ENCODE measurements at places on chromosomes 2 and 18.
A peak's percentile ranks its signal among the peaks of the same experiment; 100 is the strongest.

GRCh38 chr2:162074928-162075688, 1.1 kb upstream of the DPP4 start:
- DNase-seq = no peak

DNA sequence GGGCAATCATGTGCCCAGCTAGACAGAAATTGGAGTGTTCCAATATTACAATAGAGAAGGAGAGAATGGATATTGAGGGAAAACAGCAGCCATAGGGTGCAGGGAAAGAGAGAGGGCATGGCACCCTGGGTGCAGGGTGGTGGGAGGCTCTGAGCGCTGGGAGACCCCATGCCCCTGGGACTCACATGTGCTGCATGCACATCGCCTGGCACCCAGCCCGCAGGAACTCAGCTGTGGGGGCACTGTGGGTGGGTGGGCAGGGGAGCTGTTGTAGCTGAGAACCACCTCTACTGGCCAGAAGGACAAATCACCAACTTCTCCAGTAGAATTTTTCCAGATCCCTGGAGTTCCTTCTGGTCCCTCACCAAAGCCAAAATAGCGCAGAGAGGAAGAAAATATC, 7.2 kb upstream of the NEURL3 start:
- no peak for DNase-seq

DNA sequence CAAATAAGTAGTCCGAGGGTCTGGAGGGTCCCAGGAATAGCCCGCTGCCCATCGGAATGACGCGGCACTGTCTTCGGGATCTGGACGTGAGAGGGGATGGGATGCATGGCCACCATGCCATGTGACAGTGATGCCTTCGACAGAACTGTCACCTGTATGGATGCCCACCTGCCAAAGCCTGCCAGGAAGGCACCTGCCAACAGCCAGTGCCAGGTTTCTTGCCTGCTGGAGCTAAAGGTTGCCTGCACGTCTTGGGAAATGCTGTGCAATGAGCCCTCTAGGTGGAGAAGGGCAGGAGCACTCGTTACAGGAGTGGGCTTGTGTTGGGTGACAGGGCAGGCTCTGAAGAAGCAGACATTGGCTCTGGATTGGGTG, 20.5 kb downstream of the GPR35 start:
- no peak for DNase-seq

DNA sequence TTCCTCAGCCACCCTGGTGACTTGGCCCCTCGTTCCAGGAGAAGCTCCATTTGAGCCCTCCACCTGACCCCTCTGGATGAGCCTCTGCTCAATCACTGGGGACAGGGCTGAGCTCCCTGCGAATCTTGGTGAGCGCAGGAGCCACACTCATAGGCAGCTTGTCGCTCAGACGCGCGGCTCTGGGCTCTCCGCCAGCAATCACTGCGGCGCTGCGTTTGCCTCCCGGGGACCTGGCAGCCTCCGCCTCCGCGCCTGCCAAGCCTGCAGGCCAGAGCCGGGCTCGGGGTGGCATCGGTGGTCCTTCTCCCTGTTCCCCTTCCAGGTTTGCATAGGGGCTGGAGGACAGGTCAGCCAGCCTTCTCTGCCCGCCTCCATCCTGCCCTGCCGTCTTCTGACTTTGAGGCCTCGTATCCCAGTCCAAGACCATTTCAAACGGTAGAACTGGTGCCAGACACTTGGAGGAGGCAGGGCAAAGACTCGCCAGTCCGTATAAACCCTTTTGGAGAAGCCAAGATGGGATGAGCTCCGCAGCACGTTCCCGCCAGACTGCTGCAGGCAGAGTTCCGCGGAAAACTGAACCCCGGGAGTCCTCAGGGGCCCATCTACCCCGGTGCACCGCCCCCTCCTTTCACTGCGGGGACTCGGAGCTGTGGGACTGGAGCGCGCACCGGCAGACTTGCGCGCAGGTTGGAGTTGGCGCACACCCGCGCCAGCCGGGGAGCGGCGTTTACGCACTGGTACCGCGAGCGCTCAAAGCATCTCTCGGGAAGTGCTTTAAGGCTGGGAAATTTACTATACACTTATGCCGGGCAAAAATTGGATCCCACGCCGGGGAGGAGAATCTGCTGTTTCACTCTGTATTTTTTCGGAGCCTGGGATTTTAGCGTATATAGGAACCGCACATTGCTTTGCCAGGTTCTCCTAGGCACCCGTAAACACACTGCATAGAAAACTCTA, 1.1 kb upstream of the TACR1 start:
- DNase-seq = no peak

DNA sequence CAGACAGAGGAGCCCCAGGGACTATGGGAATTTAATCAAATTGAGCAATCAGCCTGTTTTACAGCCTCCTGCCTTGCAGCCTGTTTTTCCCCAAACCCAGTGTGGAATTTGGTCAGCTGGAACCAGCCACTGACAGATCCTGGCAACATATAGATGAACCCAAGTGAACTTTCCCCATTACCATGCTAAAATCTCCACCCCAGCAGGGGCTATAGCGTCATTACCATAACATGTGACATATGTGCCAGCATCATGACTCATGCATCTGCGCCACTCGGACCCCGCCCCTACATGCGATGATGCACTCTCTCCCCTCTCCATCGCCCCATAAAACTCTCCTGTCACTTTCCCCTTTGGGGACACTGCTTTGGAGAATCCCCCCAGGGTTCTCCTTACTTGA, 17.3 kb upstream of the FEZ2 start:
- DNase-seq = no peak

- no peak for DNase-seq
Observed at GRCh38 chr18:3855966-3856365, 406.0 kb downstream of the TGIF1 start.

GRCh38 chr2:189402932-189403331, 38.3 kb upstream of the WDR75 start:
- no peak for DNase-seq

GRCh38 chr2:101655702-101656422, 41.6 kb upstream of the MAP4K4 start:
- no peak for DNase-seq

DNA sequence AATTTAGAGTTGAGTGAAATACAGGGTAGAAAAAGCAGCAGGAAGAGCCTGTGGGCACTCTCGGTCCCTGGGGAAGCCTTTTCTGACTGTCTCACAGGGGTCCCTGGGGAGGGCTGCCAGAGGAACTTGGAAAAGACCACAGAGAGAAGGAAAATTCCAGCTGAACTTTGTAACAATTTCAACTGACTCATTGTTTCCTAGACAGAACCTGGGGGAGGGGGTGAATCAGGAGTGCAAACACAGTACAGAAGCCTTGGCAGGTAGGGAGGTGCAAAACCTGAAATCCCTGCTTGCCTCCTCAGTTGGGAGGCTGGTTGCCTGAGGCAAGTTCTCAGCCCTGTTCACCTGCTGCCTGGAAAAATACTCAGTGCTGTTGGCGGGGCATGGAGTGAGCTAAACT, 106.8 kb downstream of the GRB14 start:
- no peak for DNase-seq

DNA sequence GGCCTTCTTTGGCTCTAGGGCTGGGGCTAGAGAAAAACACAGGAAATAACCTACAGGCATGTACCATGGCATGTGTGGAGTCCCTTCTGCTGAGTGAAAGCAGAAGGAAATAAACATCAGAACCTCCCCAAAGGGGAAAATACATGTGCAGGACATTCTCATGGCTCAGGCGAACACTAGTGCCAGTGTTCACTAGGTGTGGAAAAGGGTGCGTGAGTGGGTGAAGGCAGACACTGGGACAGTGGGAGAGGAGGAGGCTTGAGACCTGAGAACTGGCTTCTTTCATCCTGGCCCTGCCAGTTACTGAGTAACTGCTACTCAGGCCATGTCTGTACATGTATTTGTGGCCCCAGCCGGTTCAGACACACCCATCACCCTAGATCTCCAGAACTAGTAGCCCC, 268.2 kb downstream of the PRKCE start:
- no peak for DNase-seq

GRCh38 chr2:181456660-181457120, 496 bp upstream of the ITGA4 start:
- DNase-seq = no peak

GRCh38 chr2:233849607-233850271, 4.6 kb downstream of the HJURP start:
- DNase-seq = no peak

- DNase-seq = no peak
Observed at GRCh38 chr2:203937788-203938187, 1.2 kb downstream of the ICOS start.

GRCh38 chr18:48051945-48052840, 121.7 kb upstream of the SMAD2 start:
- DNase-seq = no peak

DNA sequence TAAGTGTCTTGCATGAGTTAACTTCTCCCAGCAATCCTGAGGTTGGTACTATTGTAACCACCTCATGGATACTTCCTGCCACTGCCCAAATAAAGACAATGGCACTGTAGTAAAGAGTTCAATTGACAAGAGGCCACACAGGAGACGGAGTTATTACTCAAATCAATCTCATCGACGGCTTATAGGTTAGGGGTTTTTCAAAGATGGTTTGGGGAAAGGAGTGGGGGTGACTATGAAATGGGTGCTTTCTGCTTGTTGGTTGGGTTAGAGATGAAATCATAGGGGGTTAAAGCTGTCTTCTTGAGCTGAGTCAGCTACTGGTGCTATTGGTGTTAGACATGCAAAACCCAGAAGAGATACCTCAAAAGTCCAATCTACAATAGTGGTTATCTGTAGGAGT, 1258.0 kb upstream of the ZEB2 start:
- DNase-seq = no peak

GRCh38 chr2:128313931-128314347, 4.7 kb downstream of the HS6ST1 start:
- DNase-seq = no peak

GRCh38 chr18:37299471-37300304, 265.9 kb downstream of the CELF4 start:
- peak; percentile 90 for DNase-seq

DNA sequence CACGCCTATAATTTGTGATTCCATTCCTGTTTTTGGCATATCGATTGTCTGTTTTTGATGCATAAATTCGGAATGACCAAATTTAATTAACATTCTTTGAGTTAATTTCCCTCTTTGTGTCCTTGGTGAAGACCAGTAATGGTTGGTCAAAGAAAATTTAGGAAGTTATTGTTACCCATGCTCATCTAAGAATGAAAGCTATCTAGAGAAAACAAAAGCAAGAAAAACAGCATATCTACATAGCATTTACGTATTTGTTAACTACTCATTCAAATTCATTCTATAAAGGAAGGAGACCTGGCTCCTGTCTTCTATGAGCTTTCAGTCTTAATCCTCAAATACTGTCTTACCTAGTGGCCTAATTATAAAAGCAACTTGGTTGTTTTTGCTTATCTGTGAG, 59.2 kb upstream of the CHST9 start:
- DNase-seq = no peak

GRCh38 chr2:1462994-1463393, 49.7 kb downstream of the TPO start:
- no peak for DNase-seq

DNA sequence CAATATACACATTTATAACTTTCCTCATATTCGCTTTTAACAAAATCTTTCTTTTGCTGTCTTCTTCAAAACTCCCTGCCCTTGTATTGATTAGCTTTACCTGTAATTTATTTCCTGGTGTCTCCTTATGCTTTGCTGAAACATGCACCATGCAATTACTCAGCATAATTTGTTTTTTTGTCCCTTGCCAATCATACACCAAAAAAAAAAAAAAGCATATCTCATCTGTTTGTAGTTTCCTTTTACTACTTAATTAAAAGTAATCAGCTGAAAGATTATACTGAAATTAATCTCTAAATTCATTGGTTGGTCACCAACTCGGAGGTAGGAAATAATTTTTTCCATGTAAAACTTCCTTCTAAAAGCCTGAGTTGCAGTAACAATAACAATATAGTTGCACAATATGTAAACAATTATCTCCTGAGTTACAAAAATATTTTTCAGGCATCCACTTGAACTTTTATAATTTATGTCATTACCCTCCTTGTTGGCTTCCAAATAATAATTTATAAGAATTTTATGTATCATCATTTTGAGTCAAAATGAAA, 53.0 kb upstream of the ROCK1 start:
- DNase-seq = no peak

- peak; percentile 80 for DNase-seq
Observed at GRCh38 chr2:241637018-241637794, at the start of the genes ATG4B and THAP4. ATG4B (plus strand) TSS chr2:241637693; CDS start chr2:241637715, 22 bp downstream. THAP4 (minus strand) TSS chr2:241637158; CDS start chr2:241637017, 141 bp downstream.

- no peak for DNase-seq
Observed at GRCh38 chr2:54652540-54652939, 70.9 kb upstream of the EML6 start.

GRCh38 chr18:3906116-3906750, 456.3 kb downstream of the TGIF1 start:
- DNase-seq = no peak

DNA sequence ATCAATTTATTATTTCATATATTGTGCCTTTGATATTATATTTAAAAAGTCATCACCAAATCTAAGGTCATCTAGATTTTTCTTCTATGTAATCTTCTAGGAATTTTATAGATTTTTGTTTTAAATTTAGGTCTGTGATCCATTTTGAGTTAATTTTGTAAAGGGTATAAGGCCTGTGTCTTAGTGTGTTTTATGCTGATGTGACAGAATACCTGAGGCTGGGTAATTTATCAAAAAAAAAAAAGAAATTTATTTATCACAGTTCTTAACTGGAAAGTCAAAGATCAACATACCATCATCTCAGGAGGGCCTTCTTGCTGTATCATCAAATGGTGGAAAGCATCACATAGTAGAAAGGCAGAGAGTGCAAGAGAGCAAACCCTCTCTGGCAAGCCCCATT, 216.2 kb downstream of the PDE1A start:
- DNase-seq = no peak

DNA sequence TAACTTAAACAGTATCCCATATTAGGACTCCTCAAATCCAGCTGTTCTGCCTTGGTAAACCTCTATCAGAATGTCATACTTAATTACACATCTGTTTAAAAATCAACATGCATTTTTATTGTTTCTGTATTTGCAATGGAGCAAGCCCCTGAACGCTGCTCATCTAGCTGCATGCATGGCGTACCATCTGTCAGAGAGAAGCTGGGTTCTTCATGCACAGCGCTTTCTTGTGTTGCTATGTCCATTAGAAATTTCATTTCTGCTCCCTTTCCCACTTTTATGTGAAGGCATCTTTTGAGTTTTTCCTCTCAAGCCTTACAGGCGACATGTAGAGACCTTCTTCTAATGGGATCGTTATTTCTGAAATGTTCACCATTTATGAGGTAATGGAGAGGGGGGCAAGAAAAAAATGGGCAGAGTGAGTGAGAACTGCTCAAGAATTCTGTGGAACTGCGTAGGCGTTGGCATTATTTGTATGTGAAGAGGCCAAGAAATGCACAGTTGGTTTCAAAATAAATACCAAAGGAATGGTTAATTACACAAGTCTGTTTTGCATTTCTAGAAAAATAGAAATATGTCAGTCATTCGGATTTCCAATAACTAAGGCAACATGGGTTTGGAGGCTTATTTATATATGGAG, 31.6 kb downstream of the INSIG2 start:
- DNase-seq = no peak

GRCh38 chr2:95015261-95015912, 10.1 kb upstream of the MAL start:
- no peak for DNase-seq

DNA sequence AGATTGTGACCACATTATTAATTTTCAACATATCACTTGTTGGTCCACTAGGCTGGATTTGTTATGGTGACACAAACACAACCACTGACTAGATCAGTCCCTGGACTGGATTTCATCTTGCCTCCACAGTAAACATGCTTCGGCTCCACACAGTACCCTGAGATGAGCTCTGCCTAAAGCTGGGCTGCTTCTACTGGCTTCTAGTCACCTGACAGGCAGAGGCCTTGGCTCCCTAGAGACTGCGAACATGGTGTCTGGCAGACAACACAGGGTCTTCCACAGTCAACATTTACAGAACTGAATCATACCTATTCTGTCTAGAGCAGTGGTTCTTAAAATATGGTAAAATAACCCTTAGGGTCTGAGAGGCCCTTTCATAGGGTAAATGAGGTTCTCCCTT, 69.2 kb downstream of the RIT2 start:
- DNase-seq = no peak

All from forelimb muscle (tissue), 1 donor.